T-helper 2 cell treated with Interferon-gamma antibody and Interleukin-4, amounts not matched to agents 5 μg/mL and 100 μg/mL, for 36 hours (primary cell): ENCODE measurements at places on chromosomes 6 and 20.

- H3K27ac ChIP-seq: no peak overlapping the region
- no peaks in the 10 kb centered on the region for H3K36me3 ChIP-seq
Measured at GRCh38 chr20:8299921-8300320, 167.9 kb downstream of the PLCB1 start.

DNA sequence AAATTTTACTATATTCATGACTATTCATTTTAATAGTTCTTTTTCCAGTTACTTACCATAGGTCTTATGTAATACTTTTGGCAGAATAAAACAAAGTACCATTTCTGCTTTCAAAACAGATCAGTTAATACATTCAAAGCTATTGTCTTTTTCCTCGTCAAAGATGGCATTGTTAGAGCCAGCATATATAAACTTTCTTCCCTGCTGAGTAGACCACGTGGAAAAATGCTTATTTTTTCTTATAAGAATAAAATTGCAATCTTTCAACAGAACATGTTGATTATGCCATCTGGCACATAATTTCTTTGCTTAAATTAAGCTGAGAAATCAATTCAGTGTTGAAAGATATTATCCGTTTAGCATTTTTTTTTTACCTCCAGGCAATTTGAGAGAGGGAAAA is 34.9 kb upstream of the EXOC2 start:
- H3K4me1 ChIP-seq: no peaks in the 10 kb centered on the region
- no peaks in the 10 kb centered on the region for H3K36me3 ChIP-seq
- no peak overlapping the region for H3K27ac ChIP-seq
- no peak for DNase-seq
- no peak overlapping the region for H3K4me3 ChIP-seq
- H3K27me3 ChIP-seq: peaks cover 52% of the 10 kb centered on the region

- no peak overlapping the region for H3K4me3 ChIP-seq
- peaks cover 91% of the 10 kb centered on the region for H3K27me3 ChIP-seq
- peaks cover 8% of the 10 kb centered on the region for H3K36me3 ChIP-seq
- H3K27ac ChIP-seq: peak overlapping the region; percentile 17
Measured at GRCh38 chr6:100460650-100461204, 4.0 kb downstream of the SIM1 start.

DNA sequence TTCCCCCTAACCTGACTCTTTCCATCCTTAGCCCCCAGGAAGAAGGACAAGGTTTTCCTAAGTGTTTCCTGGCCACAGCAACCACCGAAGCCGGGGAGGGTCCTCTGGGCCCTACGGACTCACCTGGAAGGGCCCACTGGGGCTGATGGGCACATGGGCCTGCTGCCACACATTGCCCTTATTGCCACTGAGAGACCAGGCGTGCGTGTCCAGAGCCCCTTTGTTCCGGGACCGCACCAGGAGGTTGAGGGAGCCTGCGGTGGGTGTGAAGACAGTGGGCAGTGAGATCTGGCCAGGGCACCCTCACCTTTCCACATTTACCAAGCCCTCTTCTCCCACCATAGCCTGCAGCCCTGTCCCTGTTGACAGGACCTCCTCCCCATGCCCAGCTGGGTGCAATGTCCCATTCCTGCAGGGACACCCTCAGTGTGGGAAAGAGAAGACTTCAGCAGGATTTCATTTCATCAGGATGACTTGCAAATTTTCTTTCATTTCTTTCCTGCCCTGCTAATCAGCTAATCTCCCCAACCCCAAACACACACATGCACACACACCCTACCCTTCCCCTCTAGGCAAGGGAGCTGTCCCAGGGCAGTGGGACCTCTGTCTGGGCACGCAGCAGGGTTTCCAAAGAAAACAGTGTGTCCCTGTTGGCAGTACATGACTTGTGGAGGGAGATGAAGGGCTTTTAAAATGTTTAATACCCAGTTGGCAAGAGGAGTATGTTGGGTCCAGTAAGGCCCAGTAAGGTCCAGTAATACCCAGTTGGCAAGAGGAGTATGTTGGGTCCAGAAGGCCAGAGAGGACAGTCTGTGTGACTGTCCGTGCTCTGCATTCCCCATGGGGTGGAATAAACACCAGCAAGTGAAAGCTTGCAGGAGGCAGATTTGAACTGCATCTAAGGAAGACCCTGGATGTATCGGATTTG is 59.0 kb downstream of the MDGA1 start:
- peaks cover 2% of the 10 kb centered on the region for H3K27me3 ChIP-seq
- H3K27ac ChIP-seq: peak overlapping the region; percentile 37
- peaks cover 14% of the 10 kb centered on the region for H3K4me1 ChIP-seq
- peaks cover 9% of the 10 kb centered on the region for H3K36me3 ChIP-seq
- no peak for DNase-seq

- H3K4me3 ChIP-seq: no peak overlapping the region
- peaks cover 21% of the 10 kb centered on the region for H3K36me3 ChIP-seq
- H3K27ac ChIP-seq: no peak overlapping the region
- no peaks in the 10 kb centered on the region for H3K27me3 ChIP-seq
- H3K4me1 ChIP-seq: peaks cover 5% of the 10 kb centered on the region
- no peak for DNase-seq
Measured at GRCh38 chr20:63889241-63890200, 5.4 kb upstream of the DNAJC5 start.

GRCh38 chr20:3729811-3730540 is 2.5 kb upstream of the HSPA12B start:
- no peak overlapping the region for H3K27ac ChIP-seq
- no peak for DNase-seq
- H3K27me3 ChIP-seq: peaks cover 47% of the 10 kb centered on the region
- no peak overlapping the region for H3K4me3 ChIP-seq

DNA sequence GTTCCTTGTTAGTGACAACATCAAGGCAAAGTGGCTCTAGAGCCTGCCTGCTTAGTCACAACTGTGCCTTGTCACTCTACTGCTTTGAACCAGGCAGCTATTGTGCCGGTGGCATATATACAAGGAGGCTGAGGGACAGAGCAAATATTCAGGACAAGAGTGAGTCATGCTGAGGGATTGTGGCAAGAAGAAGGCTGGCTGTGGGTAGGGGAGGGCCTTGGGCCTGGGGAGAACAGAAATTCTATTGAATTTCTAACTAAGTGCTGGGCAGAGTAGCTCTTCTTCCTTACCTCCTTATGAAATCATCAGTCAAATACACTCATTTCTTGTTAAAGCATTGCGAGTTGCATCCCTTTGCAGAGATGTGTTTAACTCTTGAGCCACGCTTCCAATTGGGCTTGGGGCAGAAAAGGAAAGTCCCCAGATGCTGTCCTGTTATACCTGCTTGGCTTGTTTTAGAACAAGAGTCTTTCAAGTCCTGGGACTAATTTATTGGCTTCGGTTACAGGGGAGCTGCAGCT is 59.7 kb downstream of the PFDN4 start:
- no peak overlapping the region for H3K4me3 ChIP-seq
- no peak for DNase-seq
- H3K4me1 ChIP-seq: no peaks in the 10 kb centered on the region
